AG09319 (cell line): ENCODE measurements at places on chromosomes 16 and 17.

GRCh38 chr17:33205552-33205951, 87.5 kb downstream of the ASIC2 start:
- DNase-seq = no peak

- no peak for DNase-seq
Measured at GRCh38 chr16:68737730-68738629, 888 bp downstream of the CDH1 start.

DNA sequence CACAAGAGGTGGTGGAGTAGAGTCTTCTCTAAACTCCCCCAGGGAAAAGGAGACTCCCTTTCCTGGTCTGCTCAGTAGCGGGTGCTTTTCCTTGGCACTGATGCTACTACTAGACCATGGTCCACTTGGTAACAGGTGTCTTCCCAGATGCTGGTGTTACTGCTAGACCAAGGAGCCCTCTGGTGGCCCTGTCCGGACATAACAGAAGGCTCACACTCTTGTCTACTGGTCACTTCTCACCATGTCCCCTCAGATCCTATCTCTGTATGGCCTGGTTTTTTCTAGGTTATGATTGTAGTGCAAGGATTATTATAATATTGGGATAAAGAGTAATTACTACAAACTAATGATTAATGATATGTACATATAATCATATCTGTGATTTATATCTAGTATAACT, 49.7 kb upstream of the ARL4D start:
- DNase-seq = no peak

DNA sequence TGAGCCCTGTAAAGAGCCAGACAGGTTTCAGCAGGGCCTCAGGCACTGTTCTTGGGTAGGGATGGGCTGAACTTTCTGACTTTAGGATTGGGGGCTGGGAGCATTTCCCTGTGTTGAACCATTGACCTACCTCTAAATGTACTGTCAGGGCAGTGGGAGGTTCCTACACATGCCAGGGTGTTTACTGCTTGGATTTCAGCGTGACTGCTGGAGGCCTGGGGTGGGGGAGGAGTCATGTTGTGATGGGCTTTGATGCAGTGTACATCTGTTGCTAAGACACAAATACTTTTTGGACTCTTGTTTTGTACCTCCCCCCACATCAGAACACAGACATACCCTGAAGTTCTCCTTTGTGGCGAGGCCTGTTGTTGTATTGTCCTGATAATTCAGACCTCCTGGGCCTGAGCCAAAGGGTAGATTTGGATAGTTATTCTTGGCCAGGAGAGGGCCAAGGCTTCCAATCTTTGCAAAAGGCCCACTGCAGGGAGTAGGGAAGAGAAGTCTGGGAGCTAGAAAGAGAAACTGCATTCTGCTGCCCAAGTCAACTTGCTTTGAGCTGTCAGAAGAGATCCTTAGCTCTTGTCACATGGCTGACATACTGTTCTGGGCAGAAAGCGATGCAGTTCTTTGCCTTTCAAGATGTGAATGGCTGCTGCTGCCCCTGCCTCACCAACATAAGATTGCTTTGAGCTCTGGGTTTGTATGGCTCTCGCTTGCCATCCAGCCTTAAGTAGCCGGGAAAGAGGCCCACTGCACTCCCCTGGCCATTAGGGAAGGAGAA, 3.7 kb downstream of the NFE2L1 start:
- DNase-seq = peak; percentile 84

- no peak for DNase-seq
Measured at GRCh38 chr17:76452660-76453430, at the start of gene UBE2O. TSS of gene UBE2O (minus strand) at chr17:76453152. CDS start at chr17:76453141, 11 bp downstream.

DNA sequence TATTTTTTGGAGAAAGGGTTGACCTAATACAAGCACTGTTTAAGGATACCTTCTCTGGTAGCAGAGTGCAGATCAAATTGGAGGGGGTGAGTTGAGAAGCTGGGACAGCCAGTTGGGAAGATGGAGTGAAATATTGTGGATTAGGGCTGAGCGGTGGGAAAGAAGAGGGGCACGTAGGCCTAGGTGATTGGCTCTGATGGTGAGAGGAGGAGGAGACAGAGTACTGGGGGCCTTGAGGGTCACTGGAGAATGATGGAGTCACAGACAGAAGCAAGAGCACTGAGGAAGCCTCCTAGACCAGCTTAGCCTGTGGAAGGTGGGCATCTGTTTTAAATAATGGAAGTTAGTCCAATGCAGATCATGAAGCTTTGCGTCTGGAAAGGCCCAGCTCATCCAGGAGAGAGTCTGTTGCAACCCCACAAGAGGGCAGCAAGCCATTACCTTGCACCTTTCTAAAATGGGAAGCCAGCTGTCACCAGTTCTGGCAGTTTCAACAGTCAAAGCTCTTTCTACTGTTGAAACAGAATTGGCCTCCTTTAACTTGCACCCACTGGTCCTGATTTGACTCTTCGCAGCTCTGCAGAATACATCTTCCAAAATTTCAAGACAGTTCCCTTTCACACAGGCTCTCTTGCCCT, 11.8 kb downstream of the SLC9A5 start:
- peak; percentile 52 for DNase-seq

DNA sequence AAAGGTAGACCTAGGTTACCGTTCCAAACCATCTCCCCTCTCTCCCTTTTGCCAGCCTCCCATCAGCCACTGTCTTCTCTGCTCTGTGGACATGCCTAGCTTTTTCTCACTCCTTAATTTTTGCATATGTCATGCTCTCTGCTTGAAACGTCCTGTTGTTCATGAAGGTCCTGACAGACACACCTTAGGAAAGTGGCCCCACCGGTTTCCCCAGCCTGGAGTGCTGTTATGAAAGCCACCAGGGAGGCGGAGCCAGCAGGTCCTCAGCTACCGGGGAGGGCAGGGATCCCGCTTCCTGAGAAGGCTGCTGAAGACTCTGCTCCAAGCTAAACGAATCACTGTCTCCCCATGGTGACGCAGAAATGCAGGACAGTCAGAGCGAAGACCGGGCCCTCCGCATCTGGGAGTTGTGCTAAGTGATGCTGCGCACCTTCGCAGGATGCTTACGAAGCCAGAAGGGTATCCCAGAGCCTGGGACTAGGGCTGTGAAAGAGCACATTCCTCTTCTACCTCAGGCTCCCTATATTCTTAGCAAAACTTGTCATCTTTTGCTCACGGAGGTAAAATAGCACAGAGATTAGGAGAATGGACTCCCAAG, 2.3 kb upstream of the SLC16A11 start:
- no peak for DNase-seq

DNA sequence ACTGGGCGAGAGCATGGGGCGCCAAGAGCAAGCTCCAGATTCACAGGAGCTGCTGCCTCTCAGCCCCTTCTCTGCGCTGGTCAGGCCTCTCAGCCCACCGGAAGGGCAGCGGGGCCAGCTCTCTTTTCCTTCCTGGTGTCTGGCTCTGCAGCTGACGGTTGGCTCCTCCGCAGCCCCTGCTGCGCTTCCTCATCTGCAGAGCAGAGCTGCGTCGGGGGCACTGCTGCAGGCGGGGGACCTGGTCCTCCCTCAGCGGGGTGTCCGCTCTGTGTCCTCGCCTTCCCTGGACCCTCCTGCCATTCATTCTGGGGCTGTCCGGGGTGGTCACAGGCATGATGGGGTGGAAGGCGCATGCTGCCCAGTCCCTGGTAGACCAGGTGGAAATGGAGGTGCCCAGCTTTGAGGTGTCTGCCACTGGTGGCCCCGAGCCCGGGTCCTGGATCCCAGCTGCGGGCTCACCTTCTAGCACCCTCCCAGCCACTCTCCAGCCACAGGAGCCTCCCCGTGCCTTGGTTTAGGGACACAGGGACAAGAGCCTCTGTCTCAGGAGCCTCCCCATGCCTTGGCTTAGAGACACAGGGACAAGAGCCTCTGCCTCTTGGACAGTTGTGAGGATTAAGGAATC, 84.8 kb downstream of the IRF8 start:
- DNase-seq = no peak

GRCh38 chr17:34068571-34068970, 186.5 kb upstream of the CCL2 start:
- DNase-seq = no peak

DNA sequence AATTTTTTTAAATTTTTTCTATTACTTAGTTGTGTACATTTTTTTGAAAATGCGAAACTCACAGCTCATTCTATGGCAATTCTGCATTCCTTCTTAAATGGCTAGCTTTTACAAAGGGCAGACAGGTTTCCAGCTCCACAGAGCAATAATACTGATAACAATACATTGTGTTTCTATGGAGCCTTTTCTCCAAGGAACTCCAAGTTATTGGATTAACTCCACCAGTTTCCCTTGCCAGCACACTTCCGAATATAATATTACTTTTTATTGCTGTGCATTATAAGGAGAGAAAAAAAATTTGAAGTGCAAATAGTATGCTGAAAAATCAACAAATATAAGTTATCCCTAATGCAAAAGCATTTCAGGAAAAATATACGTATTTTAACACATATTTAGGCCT, 127.5 kb upstream of the PSMD7 start:
- no peak for DNase-seq

GRCh38 chr16:88012360-88012759, 61.1 kb downstream of the BANP start:
- no peak for DNase-seq

- DNase-seq = no peak
Measured at GRCh38 chr16:27792486-27793248, 242.7 kb downstream of the KATNIP start.

DNA sequence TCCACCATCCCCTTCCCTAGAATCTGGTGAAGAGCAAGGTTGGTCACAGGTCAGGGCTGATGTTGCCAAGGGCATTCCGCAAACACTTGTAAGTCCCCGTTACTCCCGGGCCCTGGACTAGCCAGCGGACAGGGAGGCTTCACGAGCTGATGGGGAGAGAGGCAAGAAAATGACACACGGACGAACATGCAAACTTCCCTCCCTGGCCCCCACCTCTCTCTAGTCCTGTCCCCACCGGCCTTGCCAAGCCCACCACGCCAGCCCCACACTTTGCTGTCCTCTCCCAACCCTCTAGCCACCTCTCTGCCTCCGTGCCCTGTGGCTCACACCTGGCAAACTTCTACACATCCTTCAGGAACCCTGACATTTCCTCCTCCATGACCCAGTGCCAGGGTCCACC, 54.8 kb downstream of the RPH3AL start:
- DNase-seq = no peak

- DNase-seq = no peak
Measured at GRCh38 chr17:61420052-61420451, 20.4 kb downstream of the TBX2 start.
